Activated naive CD8-positive, alpha-beta T cell treated with anti-CD3 and anti-CD28 coated beads for 36 hours (primary cell): ENCODE measurements at places on chromosomes 11 and 22.
A peak's percentile ranks its signal among the peaks of the same experiment; 100 is the strongest.

DNA sequence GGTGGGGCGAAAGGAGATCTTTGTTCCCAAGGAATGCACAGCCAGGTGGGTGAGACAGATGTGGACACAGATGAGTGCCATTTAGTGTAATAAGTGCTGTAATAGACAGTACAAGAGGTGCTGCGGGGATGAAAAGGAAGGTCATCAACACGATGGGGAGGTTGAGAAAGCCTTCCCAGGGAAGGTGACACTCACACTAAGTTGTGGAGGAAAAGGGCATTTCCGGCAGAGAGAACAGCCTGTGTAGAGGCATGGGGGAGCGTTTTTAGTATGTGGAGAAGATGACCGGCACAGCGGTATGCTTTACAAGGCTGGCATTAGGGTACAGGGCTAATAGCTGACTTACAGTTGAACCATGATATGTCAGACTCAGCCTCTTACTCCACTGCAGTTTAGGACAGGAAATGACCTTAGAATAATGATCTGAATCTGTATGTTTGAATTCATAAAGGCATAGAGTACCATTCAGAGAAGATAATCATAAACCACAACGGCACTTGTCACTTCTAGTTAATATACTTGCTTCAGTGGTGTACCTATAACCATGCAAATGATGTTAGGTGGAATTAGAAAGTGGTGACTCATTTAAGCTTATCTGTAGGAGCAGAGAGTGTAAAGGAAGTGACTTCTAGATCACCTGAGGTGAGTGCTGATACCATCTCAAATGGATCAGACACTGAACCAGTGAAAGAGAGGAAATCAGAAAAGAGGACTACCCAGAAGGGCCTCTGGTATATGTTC lies 60.6 kb downstream of the FAM83F start:
- DNase-seq, result no peak

- DNase-seq, result peak; percentile 20
These were observed 621 bp downstream of the TSPO start for GRCh38 chr22:43152003-43152356.

DNA sequence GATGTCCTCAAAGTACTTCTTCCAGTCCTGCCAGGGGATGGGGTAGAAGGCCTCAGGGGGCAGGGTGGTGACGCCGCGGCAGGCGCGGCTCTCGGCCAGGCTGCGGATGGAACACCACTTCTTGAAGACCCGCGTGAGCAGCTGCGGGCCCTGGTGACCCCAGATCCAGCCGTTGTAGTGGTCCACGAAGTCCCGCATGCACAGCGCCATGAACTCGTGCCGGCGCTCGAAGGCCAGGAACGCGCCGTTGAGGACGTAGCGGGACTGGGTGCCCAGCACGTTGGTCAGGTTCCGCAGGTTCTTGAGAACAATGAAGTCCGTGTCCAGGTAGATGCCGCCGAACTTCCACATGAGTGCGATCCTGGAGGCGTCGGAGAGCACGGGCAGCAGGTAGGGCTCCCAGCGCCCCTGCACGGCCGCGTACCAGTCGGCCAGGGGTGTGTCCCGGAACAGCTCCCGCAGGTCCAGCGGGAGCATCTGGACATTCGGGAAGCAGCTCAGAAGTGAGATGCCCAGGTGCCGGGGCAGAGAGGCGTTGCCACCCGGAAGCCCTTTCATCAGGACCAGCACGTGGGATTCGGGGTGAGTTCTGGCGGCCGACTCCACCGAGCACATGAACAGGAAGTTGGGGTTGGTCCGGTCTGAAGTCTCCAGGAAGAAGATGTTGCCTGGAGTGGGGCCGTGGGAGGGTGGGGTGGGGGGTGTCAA lies 27.5 kb downstream of the A4GALT start:
- DNase-seq, result no peak

DNA sequence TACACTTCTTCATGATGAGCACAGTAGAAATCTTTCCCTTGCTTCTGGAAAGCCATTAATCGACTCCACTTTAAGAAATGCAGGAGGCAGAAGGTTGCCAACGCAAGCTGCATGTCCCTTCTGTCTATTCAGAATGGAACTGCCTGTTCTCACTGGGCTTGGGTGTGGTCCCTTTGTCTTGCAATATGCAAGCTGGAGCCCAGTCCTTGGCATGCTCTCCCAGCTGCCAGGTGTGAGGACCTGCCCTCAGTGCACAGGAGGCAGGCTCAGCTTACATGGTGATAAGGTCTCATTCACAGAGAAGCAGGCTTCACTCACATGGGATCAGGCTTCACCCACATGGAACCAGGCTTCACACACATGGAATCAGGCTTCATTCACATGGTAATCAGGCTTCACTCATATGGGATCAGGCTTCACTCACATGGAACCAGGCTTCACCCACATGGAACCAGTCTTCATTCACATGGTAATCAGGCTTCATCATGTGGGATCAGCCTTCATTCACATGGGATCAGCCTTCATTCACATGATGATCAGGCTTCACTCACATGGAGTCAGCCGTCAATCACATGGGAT lies 59.2 kb upstream of the USP47 start:
- no peak for DNase-seq

GRCh38 chr11:26944866-26945664 lies 48.8 kb upstream of the FIBIN start:
- DNase-seq, result no peak

DNA sequence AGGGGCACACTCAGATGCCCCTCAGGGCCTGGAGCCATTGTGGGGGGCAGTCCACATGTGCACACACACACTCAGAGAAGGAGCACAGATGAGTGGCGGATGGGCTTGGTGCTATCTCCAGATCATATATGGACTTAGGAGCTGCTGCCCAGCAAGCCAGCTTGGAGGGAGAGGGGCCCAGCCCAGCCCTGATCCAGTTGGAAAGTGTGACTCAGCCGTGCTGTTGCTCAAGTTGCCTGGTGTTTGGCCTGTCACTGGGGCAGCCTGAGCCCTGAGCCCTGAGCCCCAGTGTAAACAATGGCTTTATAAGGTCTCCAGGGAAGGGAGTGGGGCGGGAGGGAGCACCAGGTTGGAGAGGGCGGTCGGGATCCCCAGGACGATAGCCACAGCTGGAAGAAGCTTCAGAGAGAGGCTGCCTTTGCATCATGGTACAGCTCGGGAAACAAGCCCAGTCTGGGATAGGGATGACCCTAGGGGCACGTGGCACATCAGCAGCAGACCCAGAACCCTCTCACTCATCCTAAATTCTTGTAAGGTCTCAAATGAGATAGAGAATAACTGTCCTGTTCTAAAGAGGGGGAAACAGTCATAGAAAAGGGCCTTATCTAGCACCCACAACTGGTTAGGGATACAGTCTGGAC lies 4.8 kb downstream of the SELENOM start:
- no peak for DNase-seq

DNA sequence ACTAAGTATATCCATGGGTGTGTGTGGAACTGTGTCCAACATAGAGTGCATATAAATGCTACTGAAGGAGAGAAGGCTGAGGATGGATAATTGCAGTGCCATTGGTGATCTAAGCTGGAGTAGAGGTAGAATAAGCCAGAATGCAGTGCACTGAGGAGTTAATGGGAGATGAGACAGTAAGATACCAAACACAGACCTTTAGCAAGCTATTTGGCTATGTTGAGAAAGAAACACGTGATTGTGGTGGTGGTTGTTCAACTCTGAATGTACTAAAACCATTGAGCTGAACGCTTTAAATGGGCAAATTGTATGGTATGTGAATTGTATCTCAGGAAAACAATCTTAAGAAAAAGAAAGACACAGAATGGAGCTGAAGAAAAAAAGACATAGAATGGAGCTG lies 22.8 kb downstream of the JAML start:
- no peak for DNase-seq

GRCh38 chr11:64152841-64153691 lies 12.8 kb downstream of the MACROD1 start:
- peak; percentile 75 for DNase-seq
